ENCODE measurements at places on chromosomes 7 and 10.

DNA sequence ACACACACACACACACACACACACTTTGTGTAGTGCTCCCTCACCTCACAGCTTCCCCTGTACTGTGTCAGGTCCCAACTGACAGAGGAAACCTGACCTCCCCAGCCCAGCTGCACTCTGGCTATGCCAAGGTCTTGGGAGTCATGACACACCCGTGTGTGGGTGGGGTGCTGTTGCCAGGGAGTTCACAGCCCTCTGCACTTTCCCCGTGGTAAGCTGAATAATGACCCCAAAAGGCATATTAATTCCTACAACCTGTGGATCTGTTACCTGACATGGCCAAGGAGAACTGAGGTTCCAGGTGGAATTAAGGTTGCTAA is 8.9 kb upstream of the NANOS1 start:
- no peak for DNase-seq

DNA sequence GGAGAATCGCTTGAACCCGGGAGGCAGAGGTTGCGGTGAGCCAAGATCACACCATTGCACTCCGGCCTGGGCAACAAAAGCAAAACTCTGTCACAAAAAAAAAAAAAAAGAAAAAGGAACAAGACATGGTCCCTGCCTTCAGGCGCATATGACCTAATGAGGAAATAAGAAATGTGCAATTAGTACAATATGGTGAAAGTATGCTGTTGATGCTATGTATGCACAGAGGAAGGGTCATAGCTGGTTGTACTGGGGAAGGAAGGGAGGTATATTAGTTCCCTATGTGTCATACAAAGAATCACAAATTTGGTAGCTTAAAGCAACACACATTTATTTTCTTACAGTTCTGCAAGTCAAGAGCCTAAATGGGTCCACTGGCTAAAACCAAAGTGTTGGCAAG is 97.8 kb upstream of the MPP7 start:
- no peak for DNase-seq

GRCh38 chr10:11424456-11425295 is 186.8 kb downstream of the USP6NL start:
- DNase-seq: no peak

GRCh38 chr10:7426349-7426748 is 15.5 kb upstream of the SFMBT2 start:
- no peak for DNase-seq

GRCh38 chr10:70622981-70623844 is 20.7 kb upstream of the PRF1 start:
- no peak for DNase-seq

DNA sequence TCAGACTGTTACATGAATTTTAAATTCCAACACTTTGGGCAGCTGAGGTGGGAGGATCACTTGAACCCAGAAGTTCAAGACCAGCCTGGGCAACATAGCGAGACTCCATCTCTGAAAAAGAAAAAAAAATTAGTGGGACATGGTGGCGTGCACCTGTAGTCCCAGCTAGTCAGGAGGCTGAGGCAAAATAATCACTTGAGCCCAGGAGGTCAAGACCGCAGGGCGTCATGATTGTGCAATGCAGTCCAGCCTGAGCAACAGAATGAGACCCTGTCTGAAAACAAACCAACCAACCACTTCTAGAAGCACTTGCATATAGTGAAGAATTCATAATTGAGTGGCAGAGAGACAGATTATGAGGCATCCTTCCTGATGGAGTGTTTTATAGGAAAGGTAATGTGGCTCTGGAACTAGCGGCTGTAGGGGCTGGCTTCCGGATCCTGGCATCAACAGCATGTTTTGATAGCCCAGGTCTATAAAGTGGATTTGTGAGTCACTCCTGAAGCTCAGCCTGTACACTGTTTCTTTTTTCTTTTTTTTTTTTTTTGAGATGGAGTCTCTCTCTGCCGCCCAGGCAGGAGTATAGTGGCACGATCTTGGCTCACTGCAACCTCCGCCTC is 40.3 kb upstream of the RSBN1L start:
- no peak for DNase-seq

DNA sequence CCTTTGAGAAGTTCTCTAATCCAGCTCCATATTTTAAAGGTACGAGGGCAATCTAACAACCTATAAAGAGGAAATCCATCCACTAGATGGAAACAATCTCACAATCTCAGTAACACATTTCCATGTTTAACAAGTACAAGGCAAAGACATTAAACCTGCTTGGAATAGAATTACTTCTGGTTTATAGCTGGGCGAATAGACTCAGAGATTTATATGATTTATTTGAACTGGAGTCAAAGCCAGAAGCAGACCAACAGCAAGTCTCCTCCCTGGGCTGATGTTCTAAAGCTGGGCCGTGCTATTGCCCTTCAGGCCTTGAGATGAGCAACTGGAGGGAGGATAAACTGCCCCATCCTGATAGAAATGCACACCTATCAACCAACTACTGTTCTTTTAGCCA is 25.3 kb downstream of the SLC26A3 start:
- no peak for DNase-seq

- DNase-seq: no peak
These were observed 16.8 kb upstream of the LRRC72 start for GRCh38 chr7:16509829-16510228.
